ENCODE measurements at places on chromosomes 11 and 22. TPM values are rescaled to one million over a fixed set of nuclear protein-coding genes. Genes with fewer than 3 reads are reported as not detected.

ALKBH3 gene
- total RNA-seq, result 51.1 TPM

RTN4R gene
- 1.8 TPM for total RNA-seq

SLC5A12 gene
- not detected for total RNA-seq

OR11H1 gene
- total RNA-seq, result not detected

GGA1 gene
- 69.1 TPM for total RNA-seq

WNT7B gene
- not detected for total RNA-seq

C11orf97 gene
- total RNA-seq, result not detected

ARHGAP20 gene
- total RNA-seq, result 0.09 TPM

HOATZ gene
- total RNA-seq, result not detected

OR51B2 gene
- total RNA-seq, result not detected

RIC3 gene
- total RNA-seq, result 11.8 TPM

CAT gene
- 21.8 TPM for total RNA-seq

GAL gene
- 2.0 TPM for total RNA-seq

TNKS1BP1 gene
- total RNA-seq, result 8.7 TPM

DNA sequence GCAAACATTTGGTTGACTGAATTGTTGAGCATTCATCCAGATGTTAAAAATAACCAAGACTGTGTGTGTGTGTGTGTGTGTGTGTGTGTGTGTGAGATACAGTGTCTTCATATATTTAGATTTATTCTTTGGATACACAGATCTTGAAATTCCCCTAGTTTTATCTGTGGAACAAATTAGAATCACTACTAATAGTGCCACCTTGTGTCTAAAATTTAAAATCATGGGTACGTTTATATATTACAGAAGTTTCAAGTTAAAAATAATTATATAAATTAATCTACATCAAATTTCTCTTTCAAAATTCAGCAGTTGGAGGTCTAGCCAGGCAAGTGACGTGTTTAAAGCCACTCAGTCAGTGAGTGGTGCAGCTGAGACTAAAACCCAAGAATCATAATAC lies 1566.2 kb upstream of the TENM4 start:
- DNase-seq, result no peak
- H3K27me3 ChIP-seq, result no peaks in the 10 kb centered on the region
- H3K4me1 ChIP-seq, result no peaks in the 10 kb centered on the region
- no peaks in the 10 kb centered on the region for H3K36me3 ChIP-seq
- no peak overlapping the region for H3K27ac ChIP-seq

GRCh38 chr11:85347291-85347690 lies 279.9 kb downstream of the DLG2 start:
- no peak for DNase-seq
- H3K27ac ChIP-seq, result no peak overlapping the region
- H3K27me3 ChIP-seq, result no peaks in the 10 kb centered on the region
- H3K4me3 ChIP-seq, result no peak overlapping the region
- H3K4me1 ChIP-seq, result no peaks in the 10 kb centered on the region
- H3K36me3 ChIP-seq, result no peaks in the 10 kb centered on the region

- H3K4me1 ChIP-seq, result peaks cover 14% of the 10 kb centered on the region
- no peak overlapping the region for H3K4me3 ChIP-seq
- no peak for DNase-seq
- no peaks in the 10 kb centered on the region for H3K27me3 ChIP-seq
- no peaks in the 10 kb centered on the region for H3K36me3 ChIP-seq
- H3K27ac ChIP-seq, result no peak overlapping the region
Observed at GRCh38 chr11:34909955-34910354, 6.2 kb downstream of the APIP start.

GRCh38 chr11:10606536-10607208 lies 38.2 kb upstream of the LYVE1 start:
- H3K27me3 ChIP-seq, result peaks cover 2% of the 10 kb centered on the region
- no peaks in the 10 kb centered on the region for H3K4me1 ChIP-seq
- no peak for DNase-seq

DNA sequence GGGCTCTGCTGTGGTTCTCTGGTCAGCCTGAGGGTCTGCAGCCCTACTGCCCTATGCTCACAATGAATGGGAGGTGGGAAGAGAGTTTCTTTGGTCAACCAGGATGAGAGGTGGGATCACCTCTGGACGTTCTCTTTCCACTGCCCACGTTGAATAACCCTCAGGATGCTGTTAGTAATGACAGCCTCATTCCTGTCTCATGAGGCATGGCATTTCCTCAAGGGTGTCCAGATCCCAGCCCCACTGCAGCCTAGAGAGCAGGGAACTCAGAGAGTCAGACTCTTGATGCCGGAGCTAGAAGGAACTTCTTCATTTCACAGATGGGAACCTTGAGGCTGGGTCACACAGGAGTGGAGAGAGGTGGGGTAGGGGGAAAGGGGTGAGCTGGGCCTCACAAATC lies 196.0 kb downstream of the CEP164 start:
- no peak overlapping the region for H3K27ac ChIP-seq
- no peaks in the 10 kb centered on the region for H3K36me3 ChIP-seq
- no peaks in the 10 kb centered on the region for H3K27me3 ChIP-seq
- H3K4me1 ChIP-seq, result no peaks in the 10 kb centered on the region
- H3K4me3 ChIP-seq, result no peak overlapping the region

GRCh38 chr11:839875-840617 lies 2.3 kb downstream of the POLR2L start:
- H3K27me3 ChIP-seq, result no peaks in the 10 kb centered on the region
- H3K36me3 ChIP-seq, result no peaks in the 10 kb centered on the region
- H3K4me3 ChIP-seq, result no peak overlapping the region
- H3K4me1 ChIP-seq, result peaks cover 28% of the 10 kb centered on the region

GRCh38 chr22:49155039-49155769 lies 672.5 kb downstream of the BRD1 start:
- no peak overlapping the region for H3K4me3 ChIP-seq
- H3K27ac ChIP-seq, result no peak overlapping the region
- no peaks in the 10 kb centered on the region for H3K4me1 ChIP-seq
- H3K27me3 ChIP-seq, result no peaks in the 10 kb centered on the region
- DNase-seq, result no peak
- H3K36me3 ChIP-seq, result no peaks in the 10 kb centered on the region

- no peaks in the 10 kb centered on the region for H3K4me1 ChIP-seq
- no peaks in the 10 kb centered on the region for H3K36me3 ChIP-seq
- DNase-seq, result no peak
- no peak overlapping the region for H3K4me3 ChIP-seq
- no peaks in the 10 kb centered on the region for H3K27me3 ChIP-seq
- H3K27ac ChIP-seq, result no peak overlapping the region
Observed at GRCh38 chr11:1178906-1179305, 21.2 kb downstream of the MUC5AC start.

GRCh38 chr11:82321206-82321605 lies 412.5 kb downstream of the FAM181B start:
- no peak overlapping the region for H3K4me3 ChIP-seq
- H3K36me3 ChIP-seq, result no peaks in the 10 kb centered on the region
- DNase-seq, result no peak
- H3K27ac ChIP-seq, result no peak overlapping the region

GRCh38 chr11:33802194-33802950 lies 28.1 kb upstream of the FBXO3 start:
- H3K36me3 ChIP-seq, result no peaks in the 10 kb centered on the region
- H3K27ac ChIP-seq, result no peak overlapping the region
- peaks cover 21% of the 10 kb centered on the region for H3K27me3 ChIP-seq
- DNase-seq, result no peak
- H3K4me3 ChIP-seq, result no peak overlapping the region

GRCh38 chr11:117826190-117826570 lies 1.6 kb upstream of the FXYD2 start:
- no peaks in the 10 kb centered on the region for H3K36me3 ChIP-seq
- no peak for DNase-seq
- H3K4me1 ChIP-seq, result peaks cover 67% of the 10 kb centered on the region
- H3K4me3 ChIP-seq, result no peak overlapping the region
- H3K27ac ChIP-seq, result no peak overlapping the region

DNA sequence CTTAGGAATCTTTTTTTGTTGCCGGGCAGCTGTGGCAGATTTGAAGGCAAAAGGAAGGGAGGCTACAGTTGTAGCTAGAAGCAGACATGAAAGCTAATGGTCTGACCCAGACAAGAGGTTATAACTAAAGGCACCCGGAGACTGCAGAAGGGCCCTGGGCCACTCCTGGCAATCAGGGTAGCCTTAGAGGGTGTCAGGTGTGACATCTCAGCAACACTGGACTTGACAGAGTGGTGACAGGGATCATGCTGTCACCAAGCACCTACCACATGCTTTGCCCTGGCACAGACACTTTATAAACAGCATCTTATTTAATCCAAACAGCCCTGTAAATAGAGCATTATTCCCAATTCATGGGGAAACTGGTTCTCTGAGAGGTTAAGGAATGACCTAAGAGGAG lies 25.7 kb downstream of the TUB start:
- no peaks in the 10 kb centered on the region for H3K4me1 ChIP-seq
- H3K4me3 ChIP-seq, result no peak overlapping the region
- H3K27me3 ChIP-seq, result no peaks in the 10 kb centered on the region
- no peak overlapping the region for H3K27ac ChIP-seq

GRCh38 chr22:38758276-38758945 lies 2.6 kb upstream of the SUN2 start:
- H3K27ac ChIP-seq, result no peak overlapping the region
- H3K27me3 ChIP-seq, result no peaks in the 10 kb centered on the region
- peak; percentile 61 for DNase-seq
- peaks cover 35% of the 10 kb centered on the region for H3K4me1 ChIP-seq

GRCh38 chr11:27865105-27865504 lies 164.8 kb upstream of the BDNF start:
- H3K27ac ChIP-seq, result no peak overlapping the region
- H3K27me3 ChIP-seq, result no peaks in the 10 kb centered on the region
- DNase-seq, result no peak
- no peak overlapping the region for H3K4me3 ChIP-seq
- no peaks in the 10 kb centered on the region for H3K4me1 ChIP-seq

- no peak overlapping the region for H3K27ac ChIP-seq
- H3K4me1 ChIP-seq, result no peaks in the 10 kb centered on the region
- H3K36me3 ChIP-seq, result no peaks in the 10 kb centered on the region
Observed at GRCh38 chr11:123518496-123519054, 88.5 kb downstream of the GRAMD1B start.
